ENCODE measurements at places on chromosomes 7 and 10. TPM values are rescaled to one million over a fixed set of nuclear protein-coding genes. Genes with fewer than 3 reads are reported as not detected.

Gene HPSE2
- not detected for total RNA-seq

Gene NOM1
- 10.8 TPM for total RNA-seq

Gene ERVW-1
- not detected for total RNA-seq

Gene IL6
- total RNA-seq, result 3.8 TPM

Gene KLHDC10
- 45.5 TPM for total RNA-seq

Gene PDLIM1
- total RNA-seq, result 30.0 TPM

Gene PLCE1
- 4.2 TPM for total RNA-seq

Gene SPDYE1
- total RNA-seq, result not detected

Gene STRIP2
- 6.9 TPM for total RNA-seq

Gene BTBD16
- 0.09 TPM for total RNA-seq

Gene ADIRF
- total RNA-seq, result 48.4 TPM

Gene OR9A2
- not detected for total RNA-seq

Gene UPK3B
- 0.18 TPM for total RNA-seq

Gene SUFU
- 4.8 TPM for total RNA-seq

Gene CALML3
- total RNA-seq, result not detected

Gene CYP3A4
- not detected for total RNA-seq

Gene CLRN3
- not detected for total RNA-seq

Gene OPN1SW
- total RNA-seq, result not detected

Gene FMC1
- total RNA-seq, result 8.4 TPM

Gene ZNF467
- 0.27 TPM for total RNA-seq

Gene FAM25G
- not detected for total RNA-seq

Gene ATP6V0A4
- not detected for total RNA-seq

Gene AGFG2
- 19.3 TPM for total RNA-seq

Gene UCMA
- not detected for total RNA-seq

Gene AKR1B15
- not detected for total RNA-seq

Gene SLC39A12
- total RNA-seq, result not detected

Gene GNGT1
- not detected for total RNA-seq

Measured in fibroblast of the aortic adventitia (primary cell).